Activated CD8-positive, alpha-beta memory T cell treated with anti-CD3 and anti-CD28 coated beads, Interleukin-2, amount 50 U/mL, for 48 hours (primary cell): ENCODE measurements at places on chromosomes 2 and 18.

DNA sequence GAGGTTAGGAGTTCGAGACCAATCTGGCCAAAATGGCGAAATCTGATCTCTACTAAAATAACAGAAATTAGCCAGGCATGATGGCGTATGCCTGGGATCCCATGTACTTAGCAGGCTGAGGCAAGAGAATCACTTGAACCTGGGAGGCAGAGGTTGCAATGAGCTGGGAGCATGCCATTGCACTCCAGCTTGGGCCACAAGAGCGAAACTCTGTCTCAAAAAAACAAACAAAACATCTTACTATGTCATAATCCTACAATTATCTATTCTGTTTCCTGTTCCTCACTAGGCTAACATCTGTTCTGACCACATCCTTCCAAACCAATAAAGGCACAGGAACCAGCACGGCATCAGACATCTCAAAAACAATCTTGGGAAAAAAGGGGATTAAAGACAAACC is 361.8 kb upstream of the UBE2E3 start:
- no peak for DNase-seq

GRCh38 chr2:23620841-23621341 is 235.9 kb downstream of the KLHL29 start:
- no peak for DNase-seq

- no peak for DNase-seq
Measured at GRCh38 chr2:42090216-42090615, 42.4 kb downstream of the PKDCC start.

GRCh38 chr2:29597035-29597434 is 324.4 kb downstream of the ALK start:
- no peak for DNase-seq

DNA sequence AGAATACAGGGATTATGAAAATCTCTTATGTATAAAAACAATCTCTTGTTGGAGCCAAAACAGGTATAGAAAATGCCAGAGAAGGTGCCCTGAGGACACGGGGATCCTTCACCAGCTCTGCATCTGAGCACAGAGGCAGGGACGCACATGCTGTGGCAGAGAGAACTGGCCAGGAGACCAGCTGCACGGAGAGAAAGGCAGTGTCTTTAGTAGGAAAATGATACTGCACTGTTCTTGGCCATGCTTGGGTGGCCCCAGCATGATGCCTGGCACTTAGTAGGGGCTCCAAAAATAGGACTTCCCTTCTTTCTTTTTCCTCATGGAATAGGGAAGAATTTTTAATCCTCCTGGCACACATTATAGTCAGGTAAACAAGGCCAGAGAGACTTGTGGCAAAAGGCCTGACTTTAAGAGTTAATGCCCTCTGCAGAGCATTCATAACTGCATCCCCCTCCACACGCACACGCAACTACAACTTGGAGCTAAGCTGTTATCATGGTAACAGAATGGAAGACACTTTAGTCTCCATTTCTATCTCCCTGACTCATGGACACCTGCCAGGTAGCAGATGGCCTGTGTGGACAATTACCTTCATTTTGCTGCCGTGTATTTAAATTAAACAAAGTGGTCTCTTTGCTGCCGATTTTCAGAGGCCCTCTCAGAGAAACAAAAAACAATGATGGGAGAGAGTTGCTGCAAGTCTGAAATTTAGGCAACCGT is 59.7 kb upstream of the DNMT3A start:
- no peak for DNase-seq

- DNase-seq: no peak
Measured at GRCh38 chr2:186716899-186717298, 23.0 kb downstream of the FAM171B start.

DNA sequence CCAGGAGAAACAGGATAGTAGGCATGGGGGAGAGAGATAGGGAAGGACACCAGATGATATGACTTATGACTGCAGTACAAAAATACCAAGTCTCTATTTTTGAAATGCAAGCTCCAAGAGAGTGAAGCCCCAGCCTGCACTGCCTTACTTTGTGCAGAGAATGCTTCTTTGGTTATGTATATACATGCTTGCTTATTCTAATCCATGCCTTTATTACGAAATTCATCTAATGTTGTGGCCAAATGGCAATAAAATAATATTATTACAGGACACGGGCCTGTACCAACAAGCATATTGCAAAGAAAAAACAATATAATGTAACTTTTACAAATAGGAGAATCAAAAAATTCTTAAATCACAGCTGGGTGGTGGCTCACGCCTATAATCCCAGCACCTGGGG is 110.8 kb downstream of the BCL11A start:
- DNase-seq: no peak

- DNase-seq: no peak
Measured at GRCh38 chr2:176914371-176914770, 298.2 kb upstream of the HNRNPA3 start.

DNA sequence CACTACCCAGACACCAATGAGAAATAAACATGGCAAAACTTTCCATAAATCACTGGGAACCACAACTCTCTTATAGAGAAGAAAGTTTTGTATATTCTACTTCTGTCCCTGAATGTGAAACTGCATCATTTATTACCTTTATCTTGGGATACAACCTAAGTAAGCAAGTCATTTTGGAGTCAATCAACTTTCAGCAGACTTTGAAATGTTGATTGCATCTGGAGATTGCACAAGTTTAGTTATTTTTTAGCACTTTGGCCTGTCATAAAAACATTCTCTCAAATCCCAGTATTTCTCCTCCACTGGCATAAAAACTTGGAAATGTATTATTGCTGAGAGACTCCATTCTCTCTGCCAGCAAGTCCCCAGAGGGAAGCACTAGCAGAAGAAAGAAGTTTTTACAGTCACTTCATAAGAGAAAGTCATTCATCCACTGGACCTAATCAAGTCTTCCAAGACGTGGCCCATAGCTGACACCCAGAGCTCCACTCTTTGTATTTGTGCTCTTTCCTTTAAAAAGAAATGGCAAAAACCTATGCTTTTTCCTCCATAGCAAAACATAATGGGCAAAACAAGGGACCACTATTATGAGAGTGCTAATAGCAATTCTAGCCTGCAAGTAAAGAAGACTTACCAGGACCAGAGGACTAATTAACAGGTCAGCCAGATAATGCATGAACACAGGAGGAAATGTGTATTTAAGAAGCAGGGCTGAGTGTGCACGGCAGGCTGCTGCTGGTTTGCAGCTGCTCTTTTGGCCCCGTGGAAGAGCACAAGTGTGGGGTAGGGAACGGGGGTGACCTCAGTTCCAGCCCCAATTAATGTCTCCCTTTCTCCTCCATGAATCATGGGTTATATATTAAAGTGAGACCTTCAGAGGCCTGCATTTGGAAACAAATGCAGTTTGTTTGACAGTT is 171.5 kb downstream of the INO80D start:
- DNase-seq: no peak

- DNase-seq: no peak
Measured at GRCh38 chr18:49352321-49352720, 108.1 kb downstream of the DYM start.

DNA sequence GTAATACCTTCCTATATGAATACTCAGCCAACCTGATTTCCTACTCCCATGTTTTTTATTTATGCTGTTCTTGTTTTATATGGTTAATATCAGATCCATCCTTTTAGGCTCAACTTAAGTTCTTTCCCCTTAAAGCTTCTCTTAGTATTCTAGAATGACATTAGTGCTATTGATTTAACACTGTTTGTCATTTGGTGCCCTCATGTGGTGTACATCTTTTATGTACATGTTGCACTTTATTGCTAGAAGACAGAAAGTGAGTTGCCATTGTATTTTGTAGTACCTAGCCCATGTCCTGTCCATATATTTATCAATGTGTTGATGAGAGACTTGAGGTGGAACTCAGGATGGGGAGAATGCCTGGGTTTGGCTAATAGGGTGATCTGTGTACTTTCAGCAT is 2.5 kb downstream of the HTRA2 start:
- no peak for DNase-seq

GRCh38 chr2:157895531-157895930 is 19.4 kb upstream of the ACVR1 start:
- DNase-seq: no peak
